Activated B cell treated with CpG ODN at 0.5 μM for 24 hours (primary cell): ENCODE measurements at places on chromosomes 2 and 18.

DNA sequence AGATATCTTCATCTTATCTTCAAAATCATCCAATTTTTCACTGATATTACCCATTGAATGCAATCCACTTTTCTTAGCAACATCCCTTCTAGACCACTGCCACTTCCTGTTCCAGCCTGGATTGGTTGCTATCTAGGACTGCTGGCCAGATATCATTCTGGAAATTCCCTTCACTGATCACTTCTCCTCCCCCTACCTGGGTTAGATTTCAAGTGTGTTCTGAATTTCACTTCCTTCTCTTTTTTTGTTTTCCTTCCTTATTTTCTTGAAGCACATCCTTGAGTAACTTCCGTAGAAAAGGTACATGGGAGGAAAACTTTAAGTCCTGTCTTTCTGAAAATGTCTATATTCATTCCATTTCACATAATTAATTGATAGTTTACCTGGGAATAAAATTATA is 82.0 kb upstream of the IL1R2 start:
- no peaks in the 10 kb centered on the region for H3K27me3 ChIP-seq
- H3K4me3 ChIP-seq, result no peak overlapping the region
- H3K4me1 ChIP-seq, result peaks cover 29% of the 10 kb centered on the region
- H3K27ac ChIP-seq, result peak overlapping the region; percentile 50
- peaks cover 4% of the 10 kb centered on the region for H3K36me3 ChIP-seq

DNA sequence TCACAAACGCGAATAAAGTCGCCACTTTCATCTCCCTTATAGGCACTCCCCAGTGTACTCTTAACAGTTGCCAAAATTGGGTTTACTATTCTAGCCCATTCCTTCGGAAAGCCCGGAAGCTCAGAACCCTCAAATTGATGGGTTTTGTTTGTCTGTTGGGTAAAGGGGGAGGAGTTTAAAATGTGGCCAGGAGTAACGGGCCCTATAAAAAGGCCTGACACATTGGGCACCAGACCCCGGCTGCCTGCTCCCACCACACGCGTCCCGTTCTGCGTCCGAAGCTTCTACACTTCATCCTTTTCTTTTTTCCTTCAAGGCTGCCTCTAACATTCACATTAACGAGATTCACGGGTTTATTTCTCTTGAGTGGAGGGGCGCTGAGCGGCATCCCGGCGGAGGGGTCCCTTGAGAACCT is 837 bp downstream of the NHEJ1 start:
- no peak for DNase-seq
- H3K36me3 ChIP-seq, result peaks cover 27% of the 10 kb centered on the region
- H3K27ac ChIP-seq, result peak overlapping the region; percentile 98
- H3K27me3 ChIP-seq, result no peaks in the 10 kb centered on the region

GRCh38 chr2:30181176-30181575 is 34.4 kb downstream of the YPEL5 start:
- H3K36me3 ChIP-seq, result no peaks in the 10 kb centered on the region
- DNase-seq, result no peak
- no peaks in the 10 kb centered on the region for H3K4me1 ChIP-seq
- H3K4me3 ChIP-seq, result no peak overlapping the region

DNA sequence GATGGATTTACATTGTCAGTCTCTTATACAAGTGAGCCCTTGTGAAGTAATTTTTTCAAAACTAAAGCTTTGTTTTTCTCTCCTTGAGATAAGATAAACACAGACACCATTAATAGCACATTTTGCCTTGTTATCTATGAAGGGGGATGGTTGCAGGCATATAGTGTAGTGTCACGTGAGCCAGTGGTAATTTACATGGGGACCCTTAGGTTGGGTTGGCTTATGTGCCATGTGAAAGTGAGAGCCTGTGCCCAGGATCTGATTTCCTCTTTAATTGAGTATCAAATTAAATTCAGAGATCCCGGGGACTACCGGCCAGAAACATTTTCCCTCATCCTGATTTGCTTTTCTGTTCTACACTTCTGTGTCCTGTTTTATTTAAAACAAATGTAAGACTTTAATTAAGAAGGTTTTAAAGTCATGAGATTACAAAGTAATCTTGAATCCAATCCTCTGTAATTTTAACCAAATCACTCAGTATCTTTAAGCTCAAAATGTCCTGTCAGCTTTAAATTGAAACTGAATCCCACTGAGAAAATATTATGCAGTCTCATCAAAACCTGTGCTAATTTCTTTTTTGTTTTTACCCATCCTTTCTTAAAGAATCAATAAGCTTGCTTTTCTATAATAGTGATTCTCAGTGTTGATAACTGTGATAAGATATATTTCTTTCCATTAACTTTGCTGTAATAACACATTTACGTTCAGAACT is 63.8 kb downstream of the PTPRM start:
- H3K4me1 ChIP-seq, result no peaks in the 10 kb centered on the region
- no peak overlapping the region for H3K27ac ChIP-seq
- no peaks in the 10 kb centered on the region for H3K36me3 ChIP-seq
- no peak overlapping the region for H3K4me3 ChIP-seq

GRCh38 chr2:61679096-61679495 is 140.9 kb upstream of the XPO1 start:
- H3K27ac ChIP-seq, result no peak overlapping the region
- peaks cover 7% of the 10 kb centered on the region for H3K27me3 ChIP-seq
- H3K4me3 ChIP-seq, result no peak overlapping the region
- DNase-seq, result no peak
- no peaks in the 10 kb centered on the region for H3K4me1 ChIP-seq

DNA sequence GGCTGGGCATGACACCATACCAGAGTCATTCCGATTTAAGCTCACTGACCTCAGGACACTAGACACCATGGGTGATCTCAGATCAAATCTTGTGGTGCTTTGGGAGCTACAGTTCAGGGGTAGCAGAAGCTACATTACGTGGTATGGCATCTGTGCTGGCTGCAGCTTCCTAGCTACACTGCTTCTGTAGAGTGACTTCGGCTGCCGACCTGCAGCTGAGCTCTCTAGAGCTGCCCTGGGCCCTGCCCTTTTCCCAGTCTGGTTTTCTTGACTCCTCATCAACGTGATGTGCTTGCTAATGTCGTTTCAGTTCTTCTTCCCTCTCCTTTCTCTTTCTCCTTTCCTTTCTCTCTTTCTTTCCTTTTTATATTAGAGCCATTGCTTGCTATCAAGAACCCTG is 100.2 kb downstream of the AP1S3 start:
- H3K27me3 ChIP-seq, result no peaks in the 10 kb centered on the region
- no peaks in the 10 kb centered on the region for H3K36me3 ChIP-seq
- DNase-seq, result no peak
- no peaks in the 10 kb centered on the region for H3K4me1 ChIP-seq
- no peak overlapping the region for H3K27ac ChIP-seq

DNA sequence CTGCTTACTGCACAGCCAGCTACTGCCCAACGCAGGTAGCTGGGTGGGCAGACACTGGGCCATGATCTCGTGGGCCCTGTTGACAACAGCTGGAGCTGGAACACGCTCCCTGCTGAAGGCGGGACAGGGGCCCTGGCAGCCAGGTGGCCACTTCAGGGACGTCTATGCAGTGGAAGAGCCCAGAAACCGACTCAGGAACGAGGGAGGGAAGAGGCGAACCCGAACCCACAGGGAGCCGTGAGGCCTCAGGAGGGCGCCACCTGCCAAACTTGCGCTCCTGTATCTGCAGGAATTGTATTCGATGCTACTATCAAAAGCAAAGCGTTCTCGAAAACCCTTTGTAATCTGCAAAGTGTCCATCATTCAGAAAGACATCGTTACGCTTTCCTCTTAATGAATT is 198.4 kb downstream of the EIPR1 start:
- peaks cover 19% of the 10 kb centered on the region for H3K36me3 ChIP-seq
- no peak for DNase-seq
- no peak overlapping the region for H3K27ac ChIP-seq
- no peaks in the 10 kb centered on the region for H3K27me3 ChIP-seq

GRCh38 chr18:54162431-54162830 is 62.0 kb downstream of the MBD2 start:
- H3K4me1 ChIP-seq, result no peaks in the 10 kb centered on the region
- no peak for DNase-seq
- no peak overlapping the region for H3K27ac ChIP-seq
- H3K36me3 ChIP-seq, result peaks cover 89% of the 10 kb centered on the region

DNA sequence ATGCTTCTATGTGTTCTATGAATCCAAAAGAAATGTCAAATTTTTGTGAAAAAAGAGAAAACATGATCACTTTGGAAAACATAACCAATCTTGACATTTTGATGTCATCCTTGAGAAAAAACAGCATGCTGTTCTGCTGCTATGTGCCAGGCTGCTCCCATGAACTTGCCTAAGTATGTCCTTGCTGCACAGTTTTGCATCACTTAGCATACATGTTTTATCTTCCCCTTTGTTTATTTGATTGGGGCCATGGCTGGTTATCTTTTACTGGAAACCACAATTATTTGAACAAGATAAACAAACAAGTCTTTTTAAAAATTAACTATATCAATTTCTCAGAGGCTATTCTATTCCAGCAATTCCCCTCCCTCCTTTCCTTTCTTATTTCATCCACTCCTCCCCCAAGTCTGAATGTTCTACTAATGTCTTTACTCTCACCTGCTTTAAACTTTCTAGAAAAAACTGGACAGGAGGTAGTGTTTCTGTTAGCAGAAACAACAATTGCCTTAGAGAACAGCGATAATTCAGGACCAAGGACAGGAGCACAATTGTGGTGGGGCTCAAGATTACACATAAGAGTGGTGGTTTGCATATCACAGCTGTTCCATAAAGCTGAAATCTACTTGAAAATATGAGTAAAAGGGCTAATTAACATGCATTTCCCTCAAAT is 6.7 kb downstream of the AOX1 start:
- H3K4me3 ChIP-seq, result no peak overlapping the region
- H3K27me3 ChIP-seq, result peaks cover 23% of the 10 kb centered on the region
- H3K4me1 ChIP-seq, result no peaks in the 10 kb centered on the region
- no peak overlapping the region for H3K27ac ChIP-seq
- DNase-seq, result no peak
- H3K36me3 ChIP-seq, result no peaks in the 10 kb centered on the region

GRCh38 chr2:181308766-181309515 is 148.2 kb upstream of the ITGA4 start:
- no peaks in the 10 kb centered on the region for H3K27me3 ChIP-seq
- peaks cover 85% of the 10 kb centered on the region for H3K4me1 ChIP-seq
- H3K4me3 ChIP-seq, result peak overlapping the region; percentile 69
- peak overlapping the region; percentile 95 for H3K27ac ChIP-seq
- DNase-seq, result no peak

- H3K36me3 ChIP-seq, result no peaks in the 10 kb centered on the region
- no peak overlapping the region for H3K4me3 ChIP-seq
- peaks cover 1% of the 10 kb centered on the region for H3K27me3 ChIP-seq
- H3K4me1 ChIP-seq, result no peaks in the 10 kb centered on the region
- H3K27ac ChIP-seq, result no peak overlapping the region
Observed at GRCh38 chr2:53473775-53474311, 293.8 kb upstream of the CHAC2 start.

- H3K4me1 ChIP-seq, result no peaks in the 10 kb centered on the region
- H3K27me3 ChIP-seq, result peaks cover 5% of the 10 kb centered on the region
- no peak for DNase-seq
Observed at GRCh38 chr2:6793371-6793770, 72.3 kb downstream of the CMPK2 start.

DNA sequence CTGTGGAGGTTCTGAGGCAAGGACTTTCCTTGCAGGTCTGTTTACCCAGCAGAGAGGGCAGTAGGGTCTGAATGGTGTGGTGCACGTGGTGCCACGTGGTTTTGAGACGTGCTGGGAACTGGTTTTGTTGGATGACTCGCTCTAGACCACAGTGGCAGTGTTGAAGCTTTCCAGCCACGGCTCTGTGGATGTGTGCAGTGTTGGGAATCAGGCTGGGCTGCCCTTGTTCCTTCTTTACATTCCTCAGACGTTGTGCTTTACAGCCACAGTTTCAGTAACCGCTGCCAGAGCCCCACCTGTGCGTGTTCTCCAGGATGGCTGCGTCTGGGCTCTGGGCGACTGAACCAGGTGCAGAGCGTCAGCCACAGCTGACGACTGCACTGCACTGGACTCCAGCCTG is 8.2 kb downstream of the CTDP1 start:
- H3K4me3 ChIP-seq, result no peak overlapping the region
- H3K27ac ChIP-seq, result peak overlapping the region; percentile 7
- peaks cover 10% of the 10 kb centered on the region for H3K36me3 ChIP-seq
- no peaks in the 10 kb centered on the region for H3K27me3 ChIP-seq
- H3K4me1 ChIP-seq, result peaks cover 15% of the 10 kb centered on the region

DNA sequence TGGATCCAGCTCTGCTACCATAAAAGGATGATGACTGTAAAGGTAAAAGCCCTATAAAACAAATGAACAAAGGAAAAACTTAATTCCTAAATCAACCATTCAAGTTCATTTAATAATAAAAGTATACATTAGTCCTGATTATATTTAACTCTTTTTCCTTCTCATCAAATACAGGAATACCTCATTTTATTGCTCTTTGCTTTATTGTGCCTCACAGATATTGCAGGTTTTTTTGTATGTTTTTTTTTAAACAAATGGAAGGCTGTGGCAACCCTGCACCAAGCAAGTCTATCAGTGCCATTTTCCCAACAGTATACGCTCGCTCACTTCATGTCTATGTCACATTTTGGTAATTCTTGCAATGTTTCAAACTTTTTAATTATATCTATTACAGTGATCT is 38.2 kb downstream of the USP37 start:
- H3K4me3 ChIP-seq, result no peak overlapping the region
- no peak overlapping the region for H3K27ac ChIP-seq
- no peak for DNase-seq
- no peaks in the 10 kb centered on the region for H3K27me3 ChIP-seq

DNA sequence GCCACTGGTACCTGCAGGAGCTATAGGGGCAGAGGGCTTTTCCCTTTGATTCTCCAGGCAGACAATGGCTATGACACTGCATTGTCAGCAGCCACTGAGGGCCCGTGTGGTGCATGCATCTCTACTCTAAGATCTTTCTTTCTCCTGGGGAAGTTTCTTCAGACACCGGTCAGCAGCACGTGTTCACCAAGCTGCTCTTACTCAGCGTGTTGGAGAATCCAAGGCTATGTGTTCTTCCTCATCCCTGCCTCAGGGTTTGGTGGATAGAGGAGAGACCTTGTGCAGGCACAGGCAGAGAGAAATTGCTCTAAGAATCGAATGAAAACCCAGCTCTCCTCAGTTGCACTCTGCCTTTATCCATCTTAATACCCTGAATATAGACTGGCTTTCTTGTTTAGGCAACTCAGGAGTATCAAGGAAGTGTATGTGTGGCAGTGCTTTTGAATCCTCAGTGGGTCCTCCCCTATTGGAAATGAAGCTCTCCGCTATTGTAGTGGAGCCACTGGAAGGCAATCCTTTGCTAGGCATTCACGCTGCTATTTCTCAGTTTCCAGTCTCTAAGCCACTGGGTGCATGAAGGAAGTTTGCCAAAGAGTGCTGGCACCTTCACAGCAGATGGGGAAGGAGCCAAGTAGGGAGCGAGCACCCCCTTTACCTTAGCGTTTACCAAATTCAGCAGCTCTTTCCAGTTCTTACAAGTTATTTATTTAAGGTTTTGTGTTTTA is 86.9 kb upstream of the EML6 start:
- DNase-seq, result no peak
- H3K36me3 ChIP-seq, result peaks cover 75% of the 10 kb centered on the region
- H3K4me1 ChIP-seq, result peaks cover 52% of the 10 kb centered on the region

DNA sequence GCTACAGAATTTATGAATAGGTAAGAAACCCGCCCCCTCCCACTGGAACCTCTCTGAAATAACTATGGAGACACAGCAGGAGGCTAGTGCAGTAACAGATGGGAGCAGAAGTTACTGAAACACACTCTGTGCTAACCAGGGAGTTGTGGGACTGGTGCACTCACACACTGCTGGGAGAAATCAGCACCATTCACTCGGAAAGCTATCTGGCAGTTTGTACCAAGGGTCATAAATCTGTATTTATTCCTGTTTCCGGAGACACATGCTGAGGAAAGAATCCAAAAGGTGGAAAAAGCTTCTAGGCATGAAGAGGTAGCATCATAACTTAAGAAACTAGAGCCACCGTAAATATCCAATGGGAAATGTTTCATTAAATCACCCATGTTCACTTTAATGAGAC is 39.9 kb downstream of the TGFA start:
- no peaks in the 10 kb centered on the region for H3K27me3 ChIP-seq
- H3K4me1 ChIP-seq, result peaks cover 12% of the 10 kb centered on the region
- no peak for DNase-seq
- H3K4me3 ChIP-seq, result no peak overlapping the region
